ENCODE measurements at places on chromosomes 16 and 17.

GRCh38 chr17:5873781-5874180 lies 196.4 kb upstream of the WSCD1 start:
- DNase-seq = no peak

- DNase-seq = no peak
Observed at GRCh38 chr16:61834082-61834481, 202.2 kb downstream of the CDH8 start.

- DNase-seq = no peak
Observed at GRCh38 chr17:79461041-79461440, 149.8 kb downstream of the RBFOX3 start.

GRCh38 chr17:64401941-64402340 lies 11.3 kb upstream of the PECAM1 start:
- no peak for DNase-seq

GRCh38 chr17:75126954-75127353 lies 4.6 kb downstream of the NT5C start:
- no peak for DNase-seq

DNA sequence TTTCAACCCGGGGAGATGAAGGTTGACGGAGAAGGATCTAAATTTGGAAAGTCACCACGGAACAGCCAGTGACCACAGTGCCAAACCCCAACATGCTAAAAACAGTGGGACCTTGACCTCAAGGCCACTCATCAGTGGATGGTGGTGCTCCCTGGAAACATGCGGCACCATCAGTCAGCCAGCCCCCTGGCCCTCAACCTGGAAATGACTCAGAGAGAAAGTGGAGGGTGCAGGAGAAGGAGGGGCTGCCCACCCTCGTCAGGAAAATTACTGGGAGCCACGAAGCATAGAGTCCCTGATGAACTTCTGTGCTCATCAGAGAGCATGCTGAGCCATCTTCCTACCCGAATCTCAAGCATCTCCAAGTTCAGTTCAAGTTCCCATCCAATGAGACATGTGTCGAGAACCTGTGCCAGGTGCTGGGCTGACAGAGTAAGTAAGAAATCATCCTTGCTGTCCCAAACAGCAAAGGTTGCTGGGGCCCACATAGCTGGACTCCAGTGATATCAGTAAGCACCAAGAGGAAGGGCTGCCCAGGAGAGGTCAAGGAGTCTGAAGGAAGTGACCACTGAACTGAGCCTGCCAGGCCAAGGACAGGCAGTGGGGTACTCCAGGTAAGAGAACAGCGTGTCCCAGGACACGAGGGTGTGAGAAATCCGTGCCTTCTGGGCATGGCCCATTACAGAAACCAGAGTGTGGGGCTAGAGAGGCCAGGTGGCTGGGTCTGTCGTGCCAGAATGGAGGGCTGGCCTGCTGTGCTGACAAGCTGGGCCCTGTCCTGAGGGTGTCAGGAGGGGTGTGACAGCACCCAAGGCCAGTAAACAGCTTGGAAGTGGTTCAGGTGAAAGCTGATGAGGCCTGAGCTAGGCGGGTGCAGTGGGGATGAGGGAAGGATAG lies 5.2 kb downstream of the PECAM1 start:
- DNase-seq = peak; percentile 50

GRCh38 chr17:74466111-74466827 lies at the start of gene CD300A:
CD300A (plus strand) TSS chr17:74466634; CDS start chr17:74466704, 70 bp downstream.
- no peak for DNase-seq

DNA sequence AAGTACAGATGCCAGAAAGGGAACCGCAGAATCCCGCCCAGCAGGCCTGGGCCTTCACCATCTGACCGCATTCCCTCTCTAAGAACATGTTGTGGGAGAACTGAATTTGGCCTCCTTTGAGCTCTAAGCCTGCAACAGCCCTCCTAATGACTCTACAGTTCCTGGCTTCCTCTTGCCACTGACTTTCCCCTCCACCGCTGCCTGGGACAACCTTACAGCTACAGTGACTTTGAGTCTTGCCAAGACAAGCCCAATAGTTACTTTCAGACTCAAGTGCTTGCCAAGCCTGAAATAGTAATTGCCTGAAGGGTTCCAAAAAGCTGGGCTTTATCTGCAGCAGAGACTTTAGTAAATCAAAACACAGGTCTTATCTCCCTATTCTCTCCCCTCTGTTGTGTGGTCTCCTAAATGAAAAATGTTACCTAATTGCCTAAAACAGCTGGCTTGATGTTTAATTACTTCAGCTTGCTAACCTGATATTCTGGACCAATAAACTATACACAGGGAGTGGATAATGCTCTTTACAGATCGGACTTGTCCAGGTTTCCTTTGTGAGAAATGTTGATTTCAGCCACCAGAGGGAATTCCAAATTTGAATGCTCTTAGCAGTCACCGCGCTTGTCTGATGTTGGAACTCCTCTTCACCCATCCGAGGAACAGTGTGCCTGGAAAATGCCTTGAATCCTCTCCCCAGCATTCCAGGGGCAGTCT lies 85.1 kb upstream of the TBX2 start:
- DNase-seq = peak; percentile 50

GRCh38 chr16:19997734-19998133 lies 76.0 kb downstream of the GPR139 start:
- DNase-seq = no peak

- DNase-seq = no peak
Observed at GRCh38 chr16:84746875-84747274, 47.1 kb downstream of the USP10 start.

- no peak for DNase-seq
Observed at GRCh38 chr16:49832177-49832576, 23.7 kb downstream of the ZNF423 start.

- no peak for DNase-seq
Observed at GRCh38 chr16:28208824-28209223, 2.9 kb downstream of the XPO6 start.

DNA sequence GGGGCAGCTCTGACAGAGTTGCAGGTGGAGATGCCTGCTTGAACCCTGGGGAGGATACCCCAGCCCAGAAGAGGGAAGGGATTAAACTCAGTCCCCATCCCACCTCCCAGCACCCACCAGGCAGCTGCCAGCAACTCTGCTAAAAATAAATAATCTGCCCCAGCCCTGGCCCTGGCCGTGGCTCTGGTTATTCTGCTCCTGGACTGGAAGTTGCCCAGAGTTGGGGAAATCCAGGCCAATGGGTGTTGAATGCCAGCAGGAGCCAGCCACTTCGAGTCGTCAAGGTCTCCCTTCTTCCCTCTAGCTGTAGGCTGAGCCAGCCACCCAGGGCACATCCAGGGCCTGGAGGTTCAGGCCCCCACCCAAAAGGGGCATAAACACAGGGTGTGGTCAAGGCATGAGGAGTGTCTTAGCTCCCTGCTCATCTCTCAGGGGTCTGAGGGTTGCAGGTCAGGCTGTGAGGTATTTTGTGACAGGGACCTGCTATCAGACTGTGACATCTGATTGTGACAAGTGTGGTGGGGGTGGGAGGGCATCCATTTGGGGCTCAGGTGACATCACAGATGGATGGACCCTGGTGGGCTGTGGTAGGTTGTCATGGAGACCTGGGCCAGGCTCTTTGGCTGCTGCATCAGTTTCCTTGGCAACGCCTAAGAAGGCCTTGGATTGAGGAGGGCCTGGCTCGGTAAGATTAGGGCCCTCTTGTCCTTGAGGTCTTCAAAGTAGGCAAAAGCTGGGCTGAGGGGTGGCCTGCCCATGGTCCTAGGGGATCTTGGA lies 1.0 kb upstream of the RRAD start:
- DNase-seq = no peak

DNA sequence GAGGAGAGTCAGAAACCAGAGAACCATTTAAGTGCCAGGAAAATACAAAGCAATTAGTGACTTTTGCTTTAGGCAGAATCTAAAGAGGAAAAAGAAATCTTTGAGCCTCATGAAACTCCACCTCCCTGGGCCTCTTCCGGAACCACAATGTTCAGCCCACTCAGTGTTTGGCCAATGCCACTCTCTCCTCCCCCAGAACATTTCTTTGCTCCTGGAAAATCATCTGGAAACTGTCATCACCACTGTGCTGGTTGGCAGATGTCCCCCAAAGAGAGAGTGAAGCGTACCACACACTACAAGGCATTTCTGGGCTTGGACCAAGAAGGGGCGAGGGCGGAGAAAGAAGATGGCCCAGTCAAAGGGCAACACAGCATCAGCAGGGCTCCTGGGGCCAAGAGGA lies 7.1 kb upstream of the SOX9 start:
- no peak for DNase-seq

GRCh38 chr16:72829846-72830775 lies 217.8 kb downstream of the ZFHX3 start:
- DNase-seq = no peak

GRCh38 chr17:76076765-76077583 lies 2.0 kb upstream of the ZACN start:
- no peak for DNase-seq

GRCh38 chr17:73422121-73422520 lies 110.3 kb upstream of the CDC42EP4 start:
- DNase-seq = no peak

DNA sequence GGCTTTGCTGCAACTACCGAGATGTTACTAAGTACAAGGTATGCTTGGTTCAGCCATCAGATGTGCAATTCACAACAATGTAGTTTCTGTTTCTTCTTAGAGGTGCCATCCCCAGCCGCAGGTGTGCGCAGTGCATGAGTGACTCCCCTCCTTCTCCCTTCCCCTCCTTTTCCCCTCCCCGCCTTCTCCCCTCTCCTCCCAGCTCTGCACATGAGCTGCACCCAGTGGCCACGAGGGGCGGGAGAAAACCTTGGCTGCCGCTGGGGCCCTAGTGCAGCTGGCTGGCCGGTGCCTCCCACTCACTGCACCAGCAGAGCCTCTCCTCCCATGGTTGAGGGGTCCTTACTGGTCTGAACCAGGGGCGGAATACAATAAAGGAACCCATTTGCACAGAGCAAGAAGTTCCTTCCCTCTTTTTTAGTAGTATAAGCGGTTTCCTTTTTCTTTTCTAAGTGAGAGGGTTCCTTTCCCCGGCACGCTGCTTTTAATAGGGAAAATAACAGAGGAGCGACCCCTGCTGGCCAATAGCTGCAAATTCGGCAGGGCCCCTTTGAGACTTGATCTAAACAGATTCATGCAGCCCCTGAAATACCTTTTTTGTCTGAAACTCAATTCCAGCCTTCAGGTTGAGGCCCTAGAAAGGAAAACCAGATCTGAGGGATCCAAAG lies 7.8 kb upstream of the CCL15 start:
- no peak for DNase-seq

DNA sequence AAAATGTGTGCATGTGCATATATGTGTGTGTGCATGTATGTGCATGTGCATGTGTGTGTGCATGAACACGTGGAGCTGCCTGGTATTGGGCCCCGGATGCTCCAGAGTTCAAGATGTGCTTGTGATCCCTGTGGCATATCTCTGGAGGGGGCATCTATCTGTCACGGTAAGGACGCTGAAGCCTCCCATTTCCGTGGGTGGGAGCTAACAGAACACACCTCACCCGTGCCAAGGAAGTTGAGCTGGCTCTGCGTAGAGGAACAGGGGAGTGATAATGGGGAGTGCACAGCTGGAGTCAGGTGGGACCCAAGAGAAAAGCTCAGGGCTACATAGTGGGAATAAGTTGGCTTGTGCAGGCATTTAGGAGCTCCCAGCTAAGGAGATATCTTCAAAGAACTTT lies 12.7 kb downstream of the ELMO3 start:
- no peak for DNase-seq

DNA sequence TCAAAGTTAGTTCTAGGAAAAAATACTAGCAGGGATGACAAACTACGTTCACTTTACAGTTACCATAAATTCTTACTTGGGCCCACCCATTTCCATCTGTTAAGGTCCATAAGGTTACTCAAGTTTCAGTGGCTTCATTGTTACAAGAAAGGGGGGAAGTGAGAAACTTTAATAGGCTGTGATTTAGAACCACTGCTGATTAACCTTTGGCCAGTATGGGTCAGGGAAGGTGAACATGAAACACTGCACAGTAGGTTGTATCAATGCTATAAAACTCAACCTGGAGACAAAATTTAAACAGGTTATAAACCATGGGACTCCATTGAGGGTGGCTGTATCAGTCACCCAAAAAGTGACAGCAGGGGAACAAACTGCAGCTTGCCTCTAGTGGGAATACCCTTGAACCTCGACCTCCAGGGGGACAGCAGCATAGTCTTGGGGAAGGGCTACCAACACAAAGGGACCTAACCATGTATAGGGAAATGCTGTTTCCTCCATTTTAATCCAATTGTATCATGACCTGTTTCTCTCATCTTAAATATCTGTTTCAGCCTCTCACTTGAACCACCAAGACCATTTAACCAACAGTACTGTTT lies 10.4 kb downstream of the PTRH2 start:
- no peak for DNase-seq

GRCh38 chr17:42720996-42721583 lies 23.8 kb downstream of the EZH1 start:
- peak; percentile 35 for DNase-seq

- peak; percentile 60 for DNase-seq
Observed at GRCh38 chr16:4214215-4214621, 27.7 kb downstream of the SRL start.

DNA sequence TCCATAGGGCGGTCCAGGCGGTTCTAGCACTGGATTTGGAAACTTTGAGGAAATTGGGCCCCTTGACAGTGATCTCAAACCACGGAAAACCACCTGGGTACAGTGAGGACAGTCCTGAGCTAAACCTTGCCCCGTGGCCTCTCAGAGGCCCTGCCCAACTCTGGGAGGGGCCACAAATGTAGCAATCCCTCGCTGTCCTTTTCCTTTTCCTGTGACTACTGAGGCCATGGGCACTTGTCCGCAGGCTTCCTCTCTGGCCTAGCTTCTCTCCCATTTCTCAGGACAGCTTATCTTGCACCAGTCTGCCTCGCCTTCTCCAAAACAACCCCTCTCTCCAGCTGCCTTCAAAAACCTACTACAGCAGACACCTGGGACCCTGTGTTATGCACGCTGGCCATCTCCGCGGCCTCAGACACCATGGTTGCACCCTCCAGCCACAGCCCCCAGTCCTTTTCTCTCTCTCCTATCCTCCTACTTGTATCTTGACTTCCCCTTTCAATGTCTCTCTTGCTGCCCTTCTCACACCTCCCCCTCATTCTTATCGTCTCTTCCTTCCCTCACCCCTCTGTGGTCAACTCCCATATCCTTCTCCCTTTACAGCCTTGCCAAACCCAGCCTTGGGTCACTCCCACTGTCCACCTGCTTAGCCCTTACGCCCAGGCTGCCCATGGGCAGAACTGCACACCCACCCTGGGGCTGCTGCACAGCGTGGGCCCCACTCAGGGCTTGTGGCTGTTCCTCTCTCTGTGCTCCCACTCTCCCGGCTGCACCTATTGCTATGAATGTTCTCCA lies 7.6 kb downstream of the SCPEP1 start:
- DNase-seq = no peak

GRCh38 chr17:73910821-73911515 lies 266.7 kb upstream of the SDK2 start:
- no peak for DNase-seq

GRCh38 chr16:89013692-89014402 lies 36.8 kb upstream of the CBFA2T3 start:
- DNase-seq = no peak

DNA sequence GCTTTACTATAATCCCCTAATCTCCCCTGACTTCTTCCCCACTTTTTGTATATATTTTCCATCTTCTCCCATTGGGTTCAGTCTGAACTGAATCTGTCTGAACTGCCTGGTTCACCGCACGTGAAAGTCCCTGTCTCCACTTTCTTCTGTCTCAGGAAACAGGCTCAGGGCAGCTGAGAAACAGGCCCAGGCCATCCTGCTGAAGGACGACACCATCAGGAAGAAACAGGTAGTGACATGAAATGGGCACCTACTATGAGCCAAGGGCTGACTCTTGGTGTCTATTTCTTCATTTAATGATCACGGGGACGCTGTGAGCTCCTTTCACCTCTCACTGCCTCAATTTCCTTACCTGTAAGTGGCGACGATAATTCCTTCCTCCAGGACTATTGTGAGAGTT lies 90.5 kb upstream of the HSBP1 start:
- no peak for DNase-seq

Data from GM04504 (cell line).